SJSA1 (cell line): ENCODE measurements at places on chromosomes 7 and 10. TPM values are rescaled to one million over a fixed set of nuclear protein-coding genes. Genes with fewer than 3 reads are reported as not detected.

Gene HMX2
- 0.38 and 0.61 TPM in 2 replicates for total RNA-seq

Gene ZNF511
- total RNA-seq: 22.7 and 37.9 TPM in 2 replicates

Gene OR2A1
- total RNA-seq: not detected in 2 replicates

Gene CLDN3
- not detected in 2 replicates for total RNA-seq

Gene ZNF107
- total RNA-seq: 2.9 and 7.3 TPM in 2 replicates

Gene ASB10
- total RNA-seq: not detected in 2 replicates

Gene UNCX
- not detected in 2 replicates for total RNA-seq

Gene TBL2
- 63.8 and 67.2 TPM in 2 replicates for total RNA-seq

Gene NPSR1
- total RNA-seq: not detected in 2 replicates

Gene NAT16
- not detected in 2 replicates for total RNA-seq

Gene CHPF2
- total RNA-seq: 50.1 and 68.1 TPM in 2 replicates

Gene DGKI
- 1.6 and 2.9 TPM in 2 replicates for total RNA-seq

Gene PAX4
- total RNA-seq: not detected in 2 replicates

Gene AKR1E2
- total RNA-seq: 17.0 and 24.5 TPM in 2 replicates

Gene MYL10
- total RNA-seq: not detected in 2 replicates

Gene IFIT2
- 0.44 and 2.2 TPM in 2 replicates for total RNA-seq

Gene DCLRE1C
- 15.9 and 17.2 TPM in 2 replicates for total RNA-seq

Gene ZNF503
- 2.6 and 6.0 TPM in 2 replicates for total RNA-seq
